NCI-H226 (cell line): ENCODE measurements at places on chromosomes 7 and 10.

- peak; percentile 40 for DNase-seq
Measured at GRCh38 chr7:36021367-36021766, 131.7 kb upstream of the EEPD1 start.

DNA sequence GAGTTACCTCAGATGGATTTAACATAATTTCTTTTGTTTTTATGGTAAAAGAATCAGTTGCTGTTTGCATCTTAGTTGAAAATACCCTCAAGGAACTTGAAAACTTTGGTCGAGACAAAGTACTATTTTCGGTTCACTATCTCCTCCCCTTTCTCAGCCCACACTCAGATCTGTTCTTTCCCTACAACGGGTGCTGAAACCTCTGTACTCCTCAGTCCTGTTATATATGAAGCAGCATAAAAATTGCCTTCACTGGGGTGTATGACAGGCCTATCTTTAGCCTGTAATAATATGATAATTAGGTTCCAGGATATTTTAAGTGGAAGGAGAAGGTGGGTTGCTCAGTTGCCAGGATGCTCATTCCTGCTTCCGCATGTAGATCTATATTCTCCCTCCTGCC, 105.2 kb upstream of the NOBOX start:
- DNase-seq = no peak

DNA sequence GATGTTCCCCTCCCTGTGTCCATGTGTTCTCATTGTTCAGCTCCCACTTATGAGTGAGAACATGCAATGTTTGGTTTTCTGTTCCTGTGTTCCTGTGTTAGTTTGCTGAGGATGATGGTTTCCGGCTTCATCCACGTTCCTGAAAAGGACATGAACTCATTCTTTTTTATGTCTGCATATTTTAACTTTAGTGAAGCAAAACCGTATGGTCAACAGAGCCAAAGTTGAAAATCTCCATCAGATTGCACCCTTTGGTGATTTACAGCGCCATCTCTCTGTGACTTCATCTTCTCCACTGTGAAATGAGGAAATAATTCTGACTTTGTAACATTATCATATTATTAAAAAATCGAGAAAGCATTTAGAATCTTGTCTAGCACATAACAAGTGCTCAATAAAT, 132.3 kb upstream of the PLXDC2 start:
- no peak for DNase-seq

- no peak for DNase-seq
Measured at GRCh38 chr10:128047991-128048818, 78.0 kb downstream of the MKI67 start.

- no peak for DNase-seq
Measured at GRCh38 chr7:31805209-31805818, 118.3 kb downstream of the PPP1R17 start.

DNA sequence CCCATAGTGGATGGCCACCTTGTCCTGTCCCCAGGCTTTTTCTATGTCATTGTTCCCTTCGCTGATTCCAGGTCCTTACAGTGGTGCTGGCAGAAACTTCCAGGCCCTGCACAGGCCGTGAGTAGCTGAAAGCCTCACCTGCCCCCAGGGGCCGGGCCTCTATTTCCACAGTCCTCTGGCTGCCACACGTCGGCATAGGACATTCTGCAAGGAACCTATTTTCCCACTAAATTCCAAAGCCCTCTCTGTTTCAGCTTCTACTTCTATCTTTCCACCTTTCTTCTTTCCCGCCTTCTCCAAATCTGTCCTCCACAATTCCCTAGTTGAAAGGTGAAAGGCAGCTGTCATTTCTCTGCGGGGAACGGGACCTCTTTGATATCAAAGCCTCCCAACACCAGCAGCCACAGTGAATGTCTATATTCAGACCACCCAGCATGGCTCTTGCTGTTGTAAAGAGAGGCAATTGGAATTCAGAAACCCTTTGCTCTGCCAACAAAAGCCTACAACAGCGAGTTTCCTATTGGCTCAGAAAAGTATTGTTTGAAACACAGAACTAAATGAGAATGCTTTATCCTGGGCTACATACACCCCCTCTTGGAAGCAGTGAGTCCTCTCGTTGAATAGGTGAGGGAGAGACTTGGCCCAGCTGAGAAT, 607.7 kb downstream of the GALNT17 start:
- no peak for DNase-seq

GRCh38 chr10:127013691-127014473, 108.7 kb downstream of the DOCK1 start:
- DNase-seq = no peak

DNA sequence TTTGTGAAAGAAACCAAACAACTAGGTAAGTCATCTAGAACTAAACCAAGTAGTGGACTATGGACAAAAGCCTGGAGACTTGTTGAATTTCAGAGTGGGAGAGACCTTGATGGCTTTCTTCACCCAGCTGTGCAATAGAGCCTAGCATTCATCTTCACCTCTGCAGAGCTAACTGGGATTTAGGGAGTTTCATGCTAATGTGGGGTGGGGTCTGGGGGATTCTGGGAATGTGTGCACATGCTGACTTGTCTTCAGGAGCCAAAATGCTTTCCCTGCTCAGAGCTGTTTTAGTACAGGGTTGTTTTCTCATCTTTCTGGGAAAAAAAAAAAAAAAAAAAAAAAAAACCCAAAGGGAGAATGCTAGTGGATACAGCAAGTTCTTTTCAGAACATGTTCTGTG, 81.3 kb upstream of the ARHGAP21 start:
- DNase-seq = no peak

GRCh38 chr7:90187507-90188050, 24.0 kb upstream of the STEAP2 start:
- no peak for DNase-seq

GRCh38 chr10:31171402-31172083, 139.9 kb upstream of the ZNF438 start:
- DNase-seq = no peak

GRCh38 chr7:122362473-122362872, 57.9 kb upstream of the FEZF1 start:
- no peak for DNase-seq

DNA sequence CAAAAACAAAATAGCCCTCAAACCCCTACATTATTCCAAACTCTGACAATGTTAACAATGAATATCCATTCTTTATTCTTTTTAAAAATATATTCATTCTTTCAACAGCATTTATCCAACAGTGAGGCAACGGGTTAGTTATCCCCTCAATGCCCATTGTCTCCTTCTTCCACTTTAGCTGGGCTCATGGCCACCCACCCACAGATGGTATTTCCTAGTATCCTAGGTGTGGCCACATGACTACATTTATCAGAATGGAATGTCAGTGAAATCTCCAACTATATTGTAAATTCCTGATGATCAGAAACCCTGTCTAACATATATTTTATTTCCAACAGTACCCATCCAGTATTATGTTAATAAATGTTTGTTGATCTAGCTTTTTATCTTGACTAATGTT, 13.6 kb downstream of the HOXA1 start:
- peak; percentile 82 for DNase-seq

DNA sequence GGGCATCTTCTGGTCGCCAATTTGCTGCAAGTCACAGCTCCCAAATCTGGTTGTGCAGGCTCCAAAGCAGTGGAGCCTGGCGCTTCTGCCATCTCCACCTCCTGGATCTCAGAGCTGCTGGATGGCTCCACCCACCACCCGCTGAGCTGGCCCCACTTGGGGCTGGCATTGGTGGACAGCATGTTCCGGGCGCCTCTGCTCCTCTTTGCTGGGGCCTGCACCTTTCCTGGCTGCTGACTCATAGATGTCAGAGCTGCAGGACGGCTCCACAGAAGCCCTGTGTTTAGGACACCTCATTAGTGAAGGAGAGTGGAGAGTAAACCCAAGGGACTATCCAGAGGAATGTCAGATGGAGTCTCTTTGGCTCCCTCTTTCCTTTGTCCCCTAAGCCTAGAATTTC, 27.4 kb downstream of the MAPK8 start:
- no peak for DNase-seq

GRCh38 chr10:127996586-127996985, 89.7 kb downstream of the PTPRE start:
- no peak for DNase-seq

GRCh38 chr7:116327752-116328151, 117.4 kb downstream of the TES start:
- peak; percentile 4 for DNase-seq

GRCh38 chr7:152443586-152443985, 7.8 kb upstream of the KMT2C start:
- no peak for DNase-seq

GRCh38 chr7:104584620-104585019, 256.2 kb downstream of the LHFPL3 start:
- no peak for DNase-seq

DNA sequence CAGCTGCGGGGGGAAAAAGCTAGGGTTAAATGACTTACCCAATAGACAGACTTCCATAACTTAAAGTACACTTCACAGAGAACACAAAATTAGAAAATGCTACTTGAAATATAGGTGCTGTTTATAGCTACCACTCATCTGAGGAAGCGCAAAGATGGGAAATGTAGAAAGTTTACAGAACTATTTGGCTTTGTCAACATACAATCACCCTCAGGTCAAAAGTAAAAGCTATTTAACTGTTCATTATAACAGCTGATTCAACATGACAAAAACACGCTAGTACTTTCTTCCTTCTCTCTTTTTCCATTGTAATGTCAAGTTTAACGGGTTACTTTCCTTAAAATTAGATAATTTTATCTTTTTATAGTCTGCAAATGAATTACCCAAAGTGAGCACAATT, 51.2 kb downstream of the PUS7 start:
- no peak for DNase-seq
